ENCODE measurements at places on chromosomes 16 and 17. TPM values are rescaled to one million over a fixed set of nuclear protein-coding genes. Genes with fewer than 3 reads are reported as not detected.
A peak's percentile ranks its signal among the peaks of the same experiment; 100 is the strongest.

The KCNH6 gene
- polyA plus RNA-seq: 0.95 TPM

- DNase-seq: peak; percentile 71
These were observed 1.4 kb upstream of the MAP1LC3B start for GRCh38 chr16:87390641-87391323.

DNA sequence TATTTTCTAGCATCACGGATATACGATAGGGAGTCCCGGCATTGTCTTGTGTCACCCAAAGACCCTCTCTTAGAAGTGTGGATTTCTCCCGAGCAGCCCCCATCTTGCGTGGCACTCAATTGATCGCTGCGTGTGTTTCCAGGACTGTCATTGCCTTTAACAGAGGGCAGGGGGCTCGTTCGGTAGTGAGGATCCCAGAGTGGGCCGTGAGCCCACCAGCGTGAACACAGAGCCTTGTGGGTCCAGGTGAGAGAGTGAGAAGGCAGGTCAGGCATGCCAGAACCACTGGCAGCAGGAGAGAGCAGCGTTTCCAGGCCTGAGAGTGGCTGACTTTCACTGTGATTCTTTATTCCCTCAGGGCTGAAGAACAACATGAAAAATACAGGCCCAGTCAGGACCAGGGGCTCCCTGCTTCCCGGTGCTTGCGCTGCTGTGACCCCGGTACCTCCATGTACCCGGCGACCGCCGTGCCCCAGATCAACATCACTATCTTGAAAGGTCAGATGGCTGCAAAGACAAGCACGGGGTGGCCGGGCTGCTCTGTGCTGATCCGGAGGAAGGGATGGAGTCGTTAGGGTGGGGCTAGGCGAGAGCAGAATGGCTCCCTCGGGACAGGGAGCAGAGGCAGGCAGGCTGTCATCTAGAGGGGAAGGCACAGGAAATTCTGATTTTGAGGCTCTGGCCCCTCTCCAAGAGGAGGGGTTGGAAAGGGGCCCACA is 22.4 kb downstream of the C1QTNF1 start:
- no peak for DNase-seq

The C1QTNF8 gene
- polyA plus RNA-seq: not detected

GRCh38 chr16:86198206-86199118 is 299.5 kb downstream of the IRF8 start:
- no peak for DNase-seq

- no peak for DNase-seq
These were observed 56.9 kb downstream of the NOS2 start for GRCh38 chr17:27743281-27743885.

DNA sequence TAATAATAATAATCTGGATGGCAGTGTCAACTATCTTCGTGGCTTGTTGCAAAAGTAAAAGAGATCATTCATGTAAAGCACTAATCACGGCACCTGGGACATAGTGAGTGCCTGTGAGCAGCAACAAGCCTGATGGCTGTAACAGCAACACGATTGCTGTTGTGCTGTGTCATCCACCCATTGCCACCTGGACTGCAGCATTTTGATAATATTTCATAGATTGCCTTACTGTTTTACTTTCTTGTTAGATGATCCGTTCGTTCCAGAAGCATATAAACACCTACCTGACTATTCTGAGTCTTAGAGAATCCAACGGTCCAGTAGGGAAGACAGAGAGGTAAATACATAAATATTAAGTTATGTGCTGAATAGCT is 3.1 kb upstream of the MRPS23 start:
- DNase-seq: no peak

DNA sequence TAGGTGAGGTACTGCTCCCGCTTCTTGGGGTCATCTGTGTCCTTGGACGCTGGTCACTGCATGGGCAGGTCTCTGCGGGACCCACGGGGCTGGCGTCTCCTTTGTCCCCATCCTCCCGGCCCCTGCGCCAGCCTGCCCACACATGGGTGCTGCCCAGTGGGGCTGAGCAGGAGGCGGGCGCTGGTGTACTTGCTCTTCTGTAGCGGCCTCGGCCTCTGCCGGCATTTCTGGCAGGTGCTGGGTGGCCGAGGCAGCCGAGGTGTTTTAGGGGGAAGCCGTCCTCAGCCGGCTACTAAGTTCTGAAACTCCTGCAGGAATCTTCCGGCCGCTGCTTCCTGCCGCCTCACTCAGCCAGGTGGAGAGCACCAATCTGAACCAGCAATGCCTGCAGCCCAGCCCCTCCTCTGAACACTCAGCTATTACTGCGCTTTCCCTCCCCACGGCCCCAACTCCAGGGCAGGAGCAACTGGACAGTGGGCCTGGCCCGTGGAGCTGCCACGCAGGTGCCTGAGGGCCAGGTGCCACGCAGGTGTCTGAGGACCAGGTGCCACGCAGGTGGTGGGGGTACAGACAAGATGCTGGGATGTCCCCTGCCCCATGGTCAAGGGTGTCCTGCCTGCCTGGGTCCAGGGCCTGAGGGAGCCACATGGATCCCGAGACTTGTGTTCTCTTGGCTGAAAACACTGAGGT is 10.0 kb downstream of the DECR2 start:
- DNase-seq: no peak

- DNase-seq: no peak
These were observed 32.5 kb downstream of the USP32 start for GRCh38 chr17:60359415-60359814.

The HSD3B7 gene
- polyA plus RNA-seq: 4.1 TPM

The SECTM1 gene
- 2.2 TPM for polyA plus RNA-seq

The YPEL2 gene
- polyA plus RNA-seq: 20.4 TPM

The GRB7 gene
- polyA plus RNA-seq: 28.0 TPM

DNA sequence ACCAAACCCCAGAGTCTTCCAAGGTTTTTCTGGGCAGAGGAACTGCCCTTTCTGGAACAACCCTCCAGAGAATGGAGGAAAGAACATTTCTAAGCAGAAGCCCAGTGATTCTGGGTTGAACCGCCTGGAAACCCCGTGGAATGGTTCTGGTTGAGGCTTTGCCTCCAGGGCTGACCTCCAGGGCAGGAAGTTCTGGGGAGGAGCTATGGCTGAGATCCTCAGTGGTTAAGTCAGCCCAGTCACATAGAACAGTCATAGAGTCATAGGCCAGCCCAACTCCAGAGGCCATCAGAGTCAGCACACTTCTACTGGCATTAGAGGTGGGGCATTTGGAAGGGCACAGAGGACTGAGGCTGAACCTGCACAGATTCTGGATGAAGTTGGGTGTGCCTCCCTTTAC is 65.9 kb downstream of the SPACA3 start:
- no peak for DNase-seq

GRCh38 chr17:79706931-79707850 is 23.6 kb upstream of the ENPP7 start:
- no peak for DNase-seq

DNA sequence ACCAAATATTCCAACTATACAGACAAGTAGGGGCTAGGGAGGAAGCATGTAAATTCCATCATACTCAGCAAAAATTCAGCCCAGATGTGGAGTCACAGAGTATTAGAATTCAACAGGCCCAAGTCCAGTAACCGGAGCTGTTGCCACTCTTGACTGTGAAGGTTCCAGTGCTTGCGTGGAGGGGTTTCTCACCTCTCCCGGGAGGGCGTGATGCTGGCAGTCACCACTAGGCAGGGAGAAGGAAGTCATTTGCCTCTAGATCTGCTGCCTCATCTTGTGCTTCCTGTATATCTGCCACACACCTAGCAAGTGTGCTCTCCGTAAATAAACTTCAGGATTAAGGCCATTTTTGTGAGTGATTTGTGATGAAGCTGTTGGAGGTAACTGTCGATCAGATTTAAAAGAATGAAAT is 1.0 kb upstream of the CKLF start:
- DNase-seq: peak; percentile 33

DNA sequence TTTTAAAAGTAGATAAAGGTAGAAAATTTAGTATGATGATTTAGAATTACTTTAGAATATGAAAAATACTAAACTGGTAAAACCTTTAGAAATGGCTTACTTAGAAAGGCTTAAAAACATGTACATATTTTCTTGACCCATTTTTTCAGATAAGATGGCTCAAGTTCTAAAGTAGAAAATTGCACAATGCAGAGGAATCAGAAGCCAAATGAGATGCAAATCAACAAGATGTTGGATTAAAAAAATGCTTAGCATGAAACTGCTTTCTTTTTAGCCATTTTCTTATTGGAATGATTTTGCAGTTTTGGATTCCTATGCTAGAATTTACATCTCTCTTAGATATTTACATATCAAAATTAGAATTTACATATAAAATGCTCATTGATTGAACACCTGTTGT is 1.5 kb upstream of the KRTAP3-1 start:
- no peak for DNase-seq

DNA sequence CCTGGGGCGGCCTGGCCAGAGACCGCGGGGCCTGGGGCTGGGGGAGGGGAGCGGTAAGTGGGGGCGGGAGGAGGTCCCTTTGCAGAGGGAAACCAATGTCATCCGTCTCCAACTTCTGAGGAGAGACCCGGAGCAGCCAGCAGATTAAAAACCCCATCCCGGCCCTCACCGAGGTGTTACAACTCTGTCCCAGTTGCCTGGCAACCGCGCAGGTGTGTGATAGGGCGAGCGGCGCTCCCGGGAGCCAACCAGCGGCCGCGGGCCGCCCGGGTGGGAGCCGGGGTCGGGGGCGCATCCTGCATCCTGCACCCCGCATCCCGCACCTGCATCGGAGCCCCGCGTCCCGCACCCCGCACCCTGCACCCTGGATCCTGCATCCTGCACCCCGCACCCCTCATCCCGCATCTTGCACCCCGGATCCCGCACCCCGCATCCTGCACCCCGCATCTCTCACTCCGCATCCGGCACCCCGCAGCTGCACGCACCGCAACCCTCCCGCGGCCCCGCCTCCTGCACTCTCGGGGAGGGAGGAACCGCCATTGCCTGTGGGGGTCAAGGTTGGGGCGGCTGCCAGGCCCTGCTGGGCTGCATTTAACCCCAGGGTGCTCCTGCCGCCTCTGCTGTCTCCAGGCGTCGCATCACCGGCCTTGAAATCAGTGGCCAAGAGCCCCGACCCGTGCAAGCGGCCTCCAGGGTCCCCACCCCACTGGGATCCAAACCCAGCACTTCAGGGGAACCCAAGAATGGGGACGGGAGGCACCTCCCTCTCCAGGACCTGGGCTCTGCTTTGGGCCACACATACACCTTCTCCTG is 47.3 kb downstream of the RTN4RL1 start:
- no peak for DNase-seq

GRCh38 chr16:88685156-88686061 is 898 bp downstream of the SNAI3 start:
- DNase-seq: no peak

DNA sequence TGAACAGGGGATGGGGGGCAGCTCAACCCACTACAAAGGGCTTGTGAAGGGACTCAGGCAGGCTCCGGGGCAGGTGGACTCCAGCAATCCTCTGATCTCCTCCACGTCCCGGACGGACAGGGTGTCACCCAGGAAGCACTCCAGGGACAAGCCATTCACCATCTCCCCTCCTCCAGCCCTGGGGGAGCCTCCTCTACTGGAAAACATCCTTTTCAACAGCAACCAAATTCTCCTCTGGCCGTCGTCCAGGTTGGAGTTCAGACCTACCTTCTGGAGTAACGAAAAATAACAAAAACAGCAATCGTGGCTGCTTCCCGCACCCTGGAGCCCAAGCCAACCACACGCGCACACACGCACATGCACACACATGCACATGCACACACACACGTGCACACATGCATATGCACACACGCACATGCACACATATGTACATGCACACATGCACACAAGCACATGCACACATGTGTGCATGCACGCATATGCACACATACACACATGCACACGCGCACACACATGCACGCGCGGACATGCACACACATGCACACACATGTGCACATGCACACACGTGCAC is 8.9 kb upstream of the RBFOX3 start:
- no peak for DNase-seq

DNA sequence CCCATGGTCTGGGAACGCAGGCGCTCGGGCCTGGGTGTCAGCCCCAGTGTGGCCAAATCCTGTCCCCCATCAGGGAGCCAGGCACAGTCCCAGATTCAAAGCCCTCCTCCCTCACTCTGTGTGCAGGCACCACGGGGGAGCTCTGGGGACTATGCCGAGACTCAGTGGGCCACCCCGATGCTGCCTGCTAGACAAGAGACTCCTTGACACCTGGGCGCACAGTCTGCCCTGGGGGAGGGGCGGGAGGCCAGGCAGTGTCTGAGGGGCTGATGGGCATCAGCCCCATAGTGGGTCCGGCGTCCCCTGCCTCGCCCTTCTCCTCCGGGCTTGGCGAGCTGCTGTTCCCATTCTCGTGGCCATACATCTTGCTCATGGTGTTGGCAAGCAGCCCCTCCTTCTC is 8.5 kb upstream of the CD79B start:
- no peak for DNase-seq

The CDH5 gene
- 157 TPM for polyA plus RNA-seq

The RNF43 gene
- polyA plus RNA-seq: 34.7 TPM

DNA sequence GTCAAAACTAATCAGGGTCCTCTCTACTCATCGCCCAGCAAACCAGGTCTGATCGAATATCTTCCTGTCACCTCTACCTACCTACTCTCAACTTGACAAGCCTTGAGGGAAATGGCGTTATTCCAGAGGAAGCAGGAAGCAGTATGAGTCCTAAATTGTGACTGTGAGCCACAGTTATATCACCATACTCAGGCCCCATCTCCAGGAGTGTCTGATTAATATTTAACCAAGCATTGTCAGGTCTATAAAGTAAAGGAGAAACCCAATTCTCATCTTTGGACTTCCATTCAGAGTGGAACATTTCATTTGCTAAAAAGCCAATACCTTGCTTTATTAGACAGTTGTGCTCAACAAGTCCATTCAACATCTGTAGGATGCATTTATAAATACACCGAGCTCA is 17.8 kb upstream of the CLEC3A start:
- DNase-seq: no peak

The NATD1 gene
- 9.0 TPM for polyA plus RNA-seq

The LGALS9B gene
- not detected for polyA plus RNA-seq

- no peak for DNase-seq
These were observed 10.5 kb downstream of the TBC1D16 start for GRCh38 chr17:80025140-80025539.

DNA sequence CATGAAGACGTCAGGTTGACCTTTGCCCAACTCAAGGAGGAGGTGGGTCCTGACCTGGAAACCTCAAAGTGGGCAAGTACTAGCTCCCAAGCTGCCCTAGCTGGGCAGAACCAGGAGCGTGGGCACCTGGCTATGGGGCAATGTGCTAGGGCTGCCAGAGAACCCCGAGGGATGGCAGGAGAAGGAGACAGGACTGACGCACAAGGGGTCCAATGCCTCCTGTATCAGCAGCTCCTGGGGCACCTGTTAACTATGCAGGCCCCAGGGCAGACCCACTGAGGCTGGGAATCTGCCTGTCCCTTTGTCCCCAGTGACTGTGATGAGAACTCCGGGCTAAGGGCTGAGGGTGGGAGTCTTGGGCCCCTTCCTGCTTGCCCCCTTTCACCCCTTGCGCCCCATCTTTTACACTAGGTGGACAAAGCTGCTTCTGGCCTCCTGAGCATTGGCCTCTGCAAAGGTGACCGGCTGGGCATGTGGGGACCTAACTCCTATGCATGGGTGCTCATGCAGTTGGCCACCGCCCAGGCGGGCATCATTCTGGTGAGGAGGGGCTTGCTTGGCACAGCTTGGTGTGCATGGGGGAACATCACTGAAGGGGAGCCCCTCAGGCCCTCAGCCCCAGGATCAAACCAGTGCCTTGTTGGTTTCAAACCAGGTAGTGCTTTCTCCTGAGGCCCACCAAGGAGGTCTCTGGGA is 7.7 kb downstream of the CHAD start:
- no peak for DNase-seq

GRCh38 chr16:5071681-5072333 is at the start of gene ALG1:
ALG1 (plus strand) TSS chr16:5071843; CDS start chr16:5071850, 7 bp downstream.
- peak; percentile 94 for DNase-seq

- no peak for DNase-seq
These were observed 225.3 kb downstream of the SNX29 start for GRCh38 chr16:12201866-12202265.

- no peak for DNase-seq
These were observed 7.6 kb downstream of the TBC1D16 start for GRCh38 chr17:80028030-80028429.

Data from left lung (tissue), 14 donors.